ENCODE measurements at places on chromosomes 16 and 17. TPM values are rescaled to one million over a fixed set of nuclear protein-coding genes. Genes with fewer than 3 reads are reported as not detected.

TRAPPC2L gene
- total RNA-seq, result 43.3 TPM

PRRT2 gene
- total RNA-seq, result 0.93 TPM

CCDC57 gene
- total RNA-seq, result 41.6 TPM

LRRC37A3 gene
- 3.3 TPM for total RNA-seq

SLC5A10 gene
- total RNA-seq, result not detected

DNA sequence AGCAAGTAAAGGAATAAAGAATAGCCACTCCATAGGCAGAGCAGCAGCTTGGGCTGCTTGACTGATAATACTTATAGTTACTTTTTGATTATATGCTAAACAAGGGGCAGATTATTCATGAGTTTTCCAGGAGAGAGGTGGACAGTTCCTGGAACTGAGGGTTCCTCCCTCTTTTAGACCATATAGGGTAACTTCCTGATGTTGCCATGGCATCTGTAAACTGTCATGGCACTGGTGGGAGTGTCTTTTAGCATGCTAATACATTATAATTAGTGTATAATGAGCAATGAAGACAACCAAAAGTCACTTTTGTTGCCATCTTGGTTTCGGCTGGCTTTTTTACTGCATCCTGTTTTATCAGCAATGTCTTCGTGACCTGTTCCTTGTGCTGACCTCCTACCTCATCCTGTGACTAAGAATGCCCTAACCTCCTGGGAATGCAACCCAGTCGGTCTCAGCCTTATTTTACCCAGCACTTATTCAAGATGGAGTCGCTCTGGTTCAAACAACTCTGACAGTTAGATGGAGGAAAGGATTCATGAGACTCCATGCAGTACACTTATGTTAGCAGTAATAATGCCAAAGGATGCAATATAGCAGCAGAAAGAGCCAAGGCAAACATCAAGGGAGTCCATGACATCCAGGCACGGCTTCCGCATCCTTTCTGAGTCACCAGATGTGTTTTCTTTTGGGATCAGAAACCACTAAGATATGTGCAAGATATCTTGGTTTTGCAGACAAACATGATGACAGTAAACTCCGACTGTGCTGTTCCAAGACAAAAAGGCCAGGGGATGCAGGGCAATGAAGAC lies 55.8 kb upstream of the B4GALNT2 start:
- peaks cover 25% of the 10 kb centered on the region for H3K27me3 ChIP-seq
- no peak for DNase-seq
- no peaks in the 10 kb centered on the region for H3K4me1 ChIP-seq
- no peak overlapping the region for H3K27ac ChIP-seq
- no peak overlapping the region for H3K4me3 ChIP-seq

DNA sequence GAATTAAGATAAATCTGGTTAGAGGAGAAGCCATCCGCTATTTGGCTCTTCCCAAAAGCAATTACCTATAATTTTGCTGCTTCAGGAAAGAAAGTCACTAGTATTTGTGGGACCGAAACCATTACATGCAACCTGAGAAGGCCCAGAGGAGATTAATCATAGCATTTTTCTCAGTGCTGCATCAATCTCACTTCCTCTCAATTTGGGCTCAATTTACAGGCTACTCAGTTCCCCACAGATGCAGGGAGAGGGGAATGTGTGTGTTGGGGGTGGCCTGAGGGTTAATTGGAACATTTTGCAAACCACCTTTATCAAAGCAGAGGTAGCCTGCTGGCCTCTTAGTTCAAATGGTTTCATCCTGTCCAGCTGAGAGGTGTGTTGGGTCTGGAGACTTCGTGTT lies 394.7 kb upstream of the ASIC2 start:
- no peak for DNase-seq
- H3K27ac ChIP-seq, result no peak overlapping the region
- no peak overlapping the region for H3K4me3 ChIP-seq
- H3K4me1 ChIP-seq, result no peaks in the 10 kb centered on the region
- no peaks in the 10 kb centered on the region for H3K36me3 ChIP-seq
- H3K27me3 ChIP-seq, result no peaks in the 10 kb centered on the region

GRCh38 chr17:4110152-4110551 lies 32.7 kb downstream of the ZZEF1 start:
- H3K4me3 ChIP-seq, result no peak overlapping the region
- H3K27ac ChIP-seq, result peak overlapping the region; percentile 69
- no peaks in the 10 kb centered on the region for H3K27me3 ChIP-seq
- H3K36me3 ChIP-seq, result peaks cover 35% of the 10 kb centered on the region

- no peak for DNase-seq
- H3K27me3 ChIP-seq, result no peaks in the 10 kb centered on the region
- no peak overlapping the region for H3K27ac ChIP-seq
Observed at GRCh38 chr16:30606004-30606403, 4.2 kb downstream of the ZNF689 start.

- H3K4me3 ChIP-seq, result peak overlapping the region; percentile 62
- DNase-seq, result peak; percentile 52
- H3K27ac ChIP-seq, result no peak overlapping the region
- no peaks in the 10 kb centered on the region for H3K36me3 ChIP-seq
Observed at GRCh38 chr16:75265911-75266701, 14.7 kb upstream of the BCAR1 start.

GRCh38 chr16:20879175-20880040 lies 20.8 kb downstream of the DCUN1D3 start:
- no peaks in the 10 kb centered on the region for H3K27me3 ChIP-seq
- H3K36me3 ChIP-seq, result peaks cover 11% of the 10 kb centered on the region
- peak overlapping the region; percentile 5 for H3K27ac ChIP-seq
- H3K4me1 ChIP-seq, result peaks cover 44% of the 10 kb centered on the region
- DNase-seq, result no peak
- no peak overlapping the region for H3K4me3 ChIP-seq

DNA sequence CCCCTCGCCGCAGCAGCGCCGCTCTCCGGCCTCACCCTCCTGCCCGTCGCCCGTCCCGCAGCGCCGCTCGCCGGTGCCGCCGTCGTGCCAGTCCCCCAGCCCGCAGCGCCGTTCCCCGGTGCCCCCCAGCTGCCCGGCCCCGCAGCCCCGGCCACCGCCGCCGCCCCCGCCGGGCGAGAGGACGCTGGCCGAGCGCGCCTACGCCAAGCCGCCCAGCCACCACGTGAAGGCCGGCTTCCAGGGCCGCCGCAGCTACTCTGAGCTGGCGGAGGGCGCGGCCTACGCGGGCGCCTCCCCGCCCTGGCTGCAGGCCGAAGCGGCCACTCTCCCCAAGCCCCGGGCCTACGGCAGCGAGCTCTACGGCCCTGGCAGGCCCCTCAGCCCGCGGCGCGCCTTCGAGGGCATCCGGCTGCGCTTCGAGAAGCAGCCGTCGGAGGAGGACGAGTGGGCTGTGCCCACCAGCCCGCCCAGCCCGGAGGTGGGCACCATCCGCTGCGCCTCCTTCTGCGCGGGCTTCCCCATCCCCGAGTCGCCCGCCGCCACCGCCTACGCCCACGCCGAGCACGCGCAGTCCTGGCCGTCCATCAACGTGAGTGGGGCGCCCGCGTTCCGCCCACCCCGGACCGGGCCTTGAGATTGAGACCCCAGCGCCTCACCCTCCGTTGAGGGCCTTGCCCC lies 15.0 kb downstream of the TBKBP1 start:
- no peaks in the 10 kb centered on the region for H3K27me3 ChIP-seq
- DNase-seq, result no peak
- peaks cover 62% of the 10 kb centered on the region for H3K4me1 ChIP-seq
- peaks cover 43% of the 10 kb centered on the region for H3K36me3 ChIP-seq

- H3K36me3 ChIP-seq, result peaks cover 3% of the 10 kb centered on the region
- no peak for DNase-seq
- no peak overlapping the region for H3K4me3 ChIP-seq
Observed at GRCh38 chr17:61084260-61084659, 315.4 kb upstream of the TBX2 start.

- no peak overlapping the region for H3K4me3 ChIP-seq
- peaks cover 25% of the 10 kb centered on the region for H3K4me1 ChIP-seq
- H3K36me3 ChIP-seq, result peaks cover 8% of the 10 kb centered on the region
- peak overlapping the region; percentile 47 for H3K27ac ChIP-seq
Observed at GRCh38 chr17:75872434-75873351, 5.7 kb downstream of the TRIM47 start.

DNA sequence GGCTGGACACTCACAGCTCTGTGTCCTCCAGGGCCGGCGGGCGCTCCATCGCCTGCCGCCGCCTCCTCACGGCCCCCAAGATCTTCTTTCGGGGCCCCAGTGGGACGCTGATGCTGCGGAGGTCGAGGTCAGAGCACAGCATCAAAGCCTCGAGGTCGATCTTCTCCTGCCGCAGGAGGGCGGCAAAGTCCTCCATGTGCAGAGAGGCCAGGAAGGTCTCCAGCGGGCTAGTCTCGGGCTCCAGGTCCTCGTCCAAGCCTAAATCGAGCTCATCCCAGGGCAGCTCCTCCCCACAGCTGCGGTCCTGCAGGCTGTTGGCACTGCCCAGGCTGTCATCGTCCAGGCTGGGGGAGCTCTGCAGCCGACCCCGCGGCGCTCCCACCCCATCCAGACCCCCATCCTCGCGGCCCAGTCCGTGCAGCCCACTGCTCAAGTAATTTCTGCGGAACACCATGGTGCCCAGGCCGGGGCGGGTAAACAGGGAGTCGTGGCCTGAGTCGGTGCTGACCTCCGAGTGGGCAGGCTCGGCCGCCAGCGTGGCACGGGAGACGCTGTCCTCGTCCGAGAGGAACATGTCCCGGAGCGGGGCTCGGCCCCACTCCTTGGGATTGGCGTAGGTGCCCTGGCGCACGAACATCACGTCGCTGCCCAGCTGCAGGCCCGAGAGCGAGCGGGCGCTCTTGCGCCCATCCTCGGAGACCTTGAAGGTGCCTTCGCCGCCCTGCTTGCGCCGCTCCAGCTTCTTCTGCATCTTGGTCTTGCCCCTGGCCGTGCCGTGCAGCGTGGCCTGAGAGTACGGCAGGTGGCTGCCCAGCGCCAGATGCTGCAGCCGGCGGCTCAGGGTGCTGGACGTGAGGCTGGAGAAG lies 3.4 kb downstream of the USH1G start:
- H3K27me3 ChIP-seq, result peaks cover 21% of the 10 kb centered on the region
- H3K36me3 ChIP-seq, result no peaks in the 10 kb centered on the region
- H3K4me3 ChIP-seq, result no peak overlapping the region
- no peak overlapping the region for H3K27ac ChIP-seq
- H3K4me1 ChIP-seq, result peaks cover 7% of the 10 kb centered on the region
- peak; percentile 38 for DNase-seq

GRCh38 chr16:55077266-55077665 lies 146.6 kb downstream of the IRX5 start:
- no peak overlapping the region for H3K4me3 ChIP-seq
- peaks cover 2% of the 10 kb centered on the region for H3K27me3 ChIP-seq
- no peak overlapping the region for H3K27ac ChIP-seq
- H3K36me3 ChIP-seq, result no peaks in the 10 kb centered on the region
- no peaks in the 10 kb centered on the region for H3K4me1 ChIP-seq
- DNase-seq, result no peak

DNA sequence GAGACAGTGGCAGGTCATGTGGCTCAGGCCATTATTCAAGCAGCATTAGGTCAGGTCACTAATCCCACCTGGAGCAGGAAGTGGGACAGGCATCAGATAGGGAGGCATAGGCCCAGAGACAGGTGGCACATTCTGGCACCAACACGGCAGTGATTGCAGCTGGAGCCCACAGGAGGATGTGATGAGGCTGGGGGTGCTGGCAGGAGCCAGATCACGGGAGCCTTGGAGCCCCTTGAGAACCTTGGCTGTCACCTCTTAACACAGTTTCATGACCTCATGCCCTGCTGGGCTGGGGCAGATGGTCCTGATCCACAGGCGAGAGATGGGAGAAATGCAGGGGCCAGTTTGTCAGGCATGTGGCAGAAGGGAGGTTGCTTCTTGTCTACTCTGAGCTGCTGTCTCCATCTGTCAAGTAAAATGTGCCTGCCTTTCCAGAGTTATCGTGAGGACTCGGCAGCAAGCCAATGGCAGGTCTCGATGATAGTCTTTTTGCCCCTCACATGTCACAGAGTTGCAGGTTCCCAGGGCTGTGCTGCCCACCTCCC lies 109.6 kb downstream of the CLEC16A start:
- peaks cover 54% of the 10 kb centered on the region for H3K4me1 ChIP-seq
- no peak overlapping the region for H3K4me3 ChIP-seq
- peak overlapping the region; percentile 49 for H3K27ac ChIP-seq
- H3K27me3 ChIP-seq, result no peaks in the 10 kb centered on the region
- DNase-seq, result no peak

- H3K27ac ChIP-seq, result peak overlapping the region; percentile 94
- H3K27me3 ChIP-seq, result no peaks in the 10 kb centered on the region
- peaks cover 36% of the 10 kb centered on the region for H3K36me3 ChIP-seq
- peak overlapping the region; percentile 82 for H3K4me3 ChIP-seq
Observed at GRCh38 chr17:63701868-63702720, 2.2 kb upstream of the LIMD2 start.

DNA sequence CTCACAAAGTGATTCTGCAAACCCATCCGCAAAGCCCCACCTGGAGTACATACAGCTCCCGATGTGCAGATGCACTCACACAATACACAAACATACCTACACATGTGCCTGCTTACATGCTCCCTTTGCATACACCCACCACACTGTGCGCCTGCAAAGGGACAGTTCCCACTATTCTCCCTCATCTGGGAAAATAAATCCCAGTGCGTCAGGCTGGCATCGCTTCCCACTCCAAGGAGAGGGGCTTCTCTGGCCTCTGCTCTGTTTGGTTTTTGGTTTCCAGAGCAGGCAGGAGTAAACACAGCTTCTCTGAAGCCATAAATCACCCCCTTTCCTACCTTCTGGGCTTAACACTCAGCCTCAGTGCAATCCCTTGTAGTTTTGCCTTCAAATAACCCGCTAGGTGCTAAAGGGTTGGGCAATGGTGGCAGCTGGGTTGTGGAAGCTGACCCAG lies 14.7 kb downstream of the HOXB4 start:
- H3K4me1 ChIP-seq, result peaks cover 2% of the 10 kb centered on the region
- no peak overlapping the region for H3K4me3 ChIP-seq
- peaks cover 22% of the 10 kb centered on the region for H3K27me3 ChIP-seq
- no peak for DNase-seq
- no peak overlapping the region for H3K27ac ChIP-seq

DNA sequence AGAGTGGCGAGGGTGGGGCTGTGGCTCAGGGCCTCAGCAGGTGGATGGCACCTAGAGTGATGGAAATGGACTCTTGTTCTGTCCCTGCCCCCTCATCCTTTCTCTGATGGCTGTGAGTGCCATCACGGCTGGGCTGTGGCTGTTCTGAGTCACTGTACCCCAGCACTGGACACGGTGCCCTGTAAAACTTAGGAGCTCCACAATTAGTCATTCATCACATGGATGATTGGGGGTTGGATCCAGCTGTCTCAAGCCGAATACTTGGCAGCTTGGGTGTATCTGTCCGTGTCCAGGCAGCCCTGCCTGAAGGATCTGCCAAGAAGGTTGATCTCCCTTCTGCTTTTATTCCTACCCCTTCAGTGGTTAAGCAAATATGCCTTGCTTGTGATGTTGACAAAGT lies 295.5 kb upstream of the EEF2KMT start:
- H3K36me3 ChIP-seq, result no peaks in the 10 kb centered on the region
- no peak overlapping the region for H3K27ac ChIP-seq
- no peak overlapping the region for H3K4me3 ChIP-seq
- peaks cover 3% of the 10 kb centered on the region for H3K27me3 ChIP-seq

DNA sequence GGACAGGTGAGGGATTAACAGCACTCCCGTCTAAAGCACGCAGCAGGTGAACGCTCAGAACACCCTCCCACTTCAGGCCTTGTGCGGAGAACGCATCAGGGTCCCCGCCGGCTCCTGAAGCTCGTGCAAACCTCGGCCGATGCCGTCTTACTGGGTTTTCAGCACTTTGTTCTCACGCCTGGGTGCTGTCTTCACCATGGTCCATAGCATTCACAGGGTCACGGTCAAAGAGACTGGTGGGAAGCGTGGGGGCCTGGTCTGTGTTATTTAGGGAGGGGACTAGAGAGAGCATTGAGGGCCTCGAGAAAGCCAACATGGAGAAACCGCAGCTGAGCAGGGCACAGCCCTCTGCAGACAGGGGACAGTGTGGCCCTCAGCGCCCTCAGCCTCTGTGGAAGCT lies 26.6 kb downstream of the CIBAR2 start:
- H3K4me1 ChIP-seq, result peaks cover 24% of the 10 kb centered on the region
- DNase-seq, result no peak
- H3K27ac ChIP-seq, result no peak overlapping the region
- H3K4me3 ChIP-seq, result no peak overlapping the region
- no peaks in the 10 kb centered on the region for H3K27me3 ChIP-seq
